Esophagus mucosa (tissue), 1 donor: ENCODE measurements at places on chromosomes 7 and 10. TPM values are rescaled to one million over a fixed set of nuclear protein-coding genes. Genes with fewer than 3 reads are reported as not detected.

- ATAC-seq = peak; percentile 75
Observed at GRCh38 chr10:78947226-78947625, 121.5 kb upstream of the ZMIZ1 start.

Gene NUTM2E
- total RNA-seq = not detected

DNA sequence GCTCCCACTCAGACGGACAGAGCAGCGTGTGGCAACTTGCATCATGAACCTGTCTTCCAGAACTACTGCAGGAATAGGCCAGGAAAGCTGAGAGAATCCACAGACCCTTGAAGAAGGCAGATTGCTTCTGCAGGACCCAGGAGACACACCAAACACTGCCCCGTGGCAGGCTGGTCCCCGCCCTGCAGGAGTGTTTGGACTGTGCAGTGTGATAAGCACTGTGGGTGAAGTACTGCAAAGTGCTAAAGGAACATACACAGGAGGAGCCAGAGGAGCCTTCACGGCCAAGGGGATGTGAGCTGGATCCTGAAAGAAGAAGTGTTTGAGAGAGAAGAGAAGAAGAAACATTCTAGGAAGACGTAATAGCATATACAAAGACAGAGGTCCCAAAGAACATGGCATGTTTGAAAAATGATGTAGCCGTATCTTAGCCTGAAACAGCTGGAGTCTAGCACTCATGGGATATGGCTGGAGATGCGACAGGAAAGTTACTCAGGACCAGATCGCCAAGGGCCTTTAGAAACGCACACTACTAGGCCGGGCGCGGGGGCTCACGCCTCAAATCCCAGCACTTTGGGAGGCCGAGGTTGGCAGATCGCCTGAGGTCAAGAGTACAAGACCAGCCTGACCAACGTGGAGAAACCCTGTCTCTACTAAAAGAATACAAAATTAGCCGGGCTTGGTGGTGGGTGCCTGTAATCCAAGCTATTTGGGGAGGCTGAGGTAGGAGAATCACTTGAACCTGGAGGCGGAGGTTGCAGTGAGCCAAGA lies 96.9 kb upstream of the RHEB start:
- no peak for ATAC-seq

Gene CYP2W1
- total RNA-seq = 0.36 TPM

GRCh38 chr7:98855610-98856422 lies 14.0 kb downstream of the TMEM130 start:
- no peak for ATAC-seq

GRCh38 chr7:68207676-68208075 lies 1211.0 kb downstream of the TYW1 start:
- no peak for ATAC-seq

- ATAC-seq = no peak
Observed at GRCh38 chr10:30007406-30007805, 52.0 kb downstream of the JCAD start.

DNA sequence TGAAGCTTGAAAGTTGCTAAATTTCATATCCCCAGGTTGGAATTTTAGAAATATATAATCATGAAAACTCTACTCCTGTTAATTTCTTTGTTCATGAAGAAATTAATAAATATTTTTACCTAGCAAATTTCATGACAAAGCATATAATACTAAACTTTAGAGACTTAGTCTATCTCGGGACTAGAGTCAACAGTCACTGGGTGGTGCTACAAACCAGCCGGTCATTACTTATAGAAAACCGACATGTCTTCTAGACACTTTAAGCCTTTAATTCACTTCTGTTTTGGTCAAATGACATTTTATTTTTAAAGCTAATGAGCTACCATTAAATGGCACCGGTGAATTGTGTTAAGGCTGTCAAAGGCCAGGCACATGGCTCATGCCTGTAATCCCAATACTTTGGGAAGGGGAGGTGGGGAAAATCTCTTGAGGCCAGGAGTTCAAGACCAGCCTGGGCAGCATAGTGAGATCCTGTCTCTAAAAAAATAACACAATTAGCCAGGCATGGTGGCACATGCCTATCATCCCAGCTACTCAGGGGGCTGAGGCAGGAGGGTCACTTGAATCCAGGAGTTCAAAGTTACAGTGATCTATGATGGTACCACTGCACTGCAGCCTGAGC lies 270.1 kb downstream of the CACNA2D1 start:
- no peak for ATAC-seq

- peak; percentile 74 for ATAC-seq
Observed at GRCh38 chr7:5704534-5704922, 76.9 kb downstream of the RNF216 start.

GRCh38 chr7:55244006-55244745 lies 121.0 kb upstream of the LANCL2 start:
- ATAC-seq = no peak

Gene RBP4
- 0.60 TPM for total RNA-seq

Gene ETV1
- total RNA-seq = 3.3 TPM

DNA sequence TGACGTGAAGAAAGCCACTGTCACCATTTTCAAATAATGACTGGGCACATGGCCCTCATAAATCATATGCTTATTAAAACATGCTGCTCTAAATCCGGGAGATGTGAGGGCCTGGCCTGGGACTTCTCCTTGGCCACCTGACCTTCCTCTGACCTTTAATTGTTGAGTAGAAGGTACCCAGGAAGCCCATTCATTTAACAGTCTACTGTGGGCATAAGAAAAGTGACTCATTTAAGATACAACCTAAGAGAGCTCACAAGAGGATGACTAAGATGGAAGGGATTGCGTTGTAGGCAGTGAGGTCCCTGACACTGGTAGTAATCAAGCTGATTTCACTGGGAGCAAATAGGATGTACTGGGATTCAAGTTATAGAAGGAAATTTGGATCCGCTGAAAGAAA lies 203.4 kb upstream of the GPR26 start:
- no peak for ATAC-seq

GRCh38 chr10:78849731-78850130 lies 219.0 kb upstream of the ZMIZ1 start:
- ATAC-seq = no peak

- ATAC-seq = no peak
Observed at GRCh38 chr7:130921391-130922180, 187.6 kb upstream of the KLF14 start.

DNA sequence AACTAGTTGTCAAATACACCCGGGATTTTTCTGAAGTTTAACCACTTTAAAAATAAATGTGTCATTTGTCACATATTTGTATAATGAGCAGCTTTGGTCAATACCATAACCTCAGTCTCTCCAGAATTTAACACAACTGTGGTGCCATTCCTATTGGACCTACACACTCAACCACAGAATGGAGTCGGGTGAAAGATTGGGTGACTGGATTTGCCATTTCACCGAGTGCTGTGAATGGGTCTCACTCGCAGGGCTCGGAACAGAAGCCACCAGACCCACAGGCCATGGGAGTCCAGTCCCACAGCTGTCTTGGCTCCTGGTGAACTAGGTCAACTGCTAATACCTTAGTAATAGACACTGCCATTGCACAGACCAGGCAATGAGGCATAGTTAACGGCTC lies 298.4 kb downstream of the CCDC3 start:
- no peak for ATAC-seq

Gene DNAH11
- 1.1 TPM for total RNA-seq

DNA sequence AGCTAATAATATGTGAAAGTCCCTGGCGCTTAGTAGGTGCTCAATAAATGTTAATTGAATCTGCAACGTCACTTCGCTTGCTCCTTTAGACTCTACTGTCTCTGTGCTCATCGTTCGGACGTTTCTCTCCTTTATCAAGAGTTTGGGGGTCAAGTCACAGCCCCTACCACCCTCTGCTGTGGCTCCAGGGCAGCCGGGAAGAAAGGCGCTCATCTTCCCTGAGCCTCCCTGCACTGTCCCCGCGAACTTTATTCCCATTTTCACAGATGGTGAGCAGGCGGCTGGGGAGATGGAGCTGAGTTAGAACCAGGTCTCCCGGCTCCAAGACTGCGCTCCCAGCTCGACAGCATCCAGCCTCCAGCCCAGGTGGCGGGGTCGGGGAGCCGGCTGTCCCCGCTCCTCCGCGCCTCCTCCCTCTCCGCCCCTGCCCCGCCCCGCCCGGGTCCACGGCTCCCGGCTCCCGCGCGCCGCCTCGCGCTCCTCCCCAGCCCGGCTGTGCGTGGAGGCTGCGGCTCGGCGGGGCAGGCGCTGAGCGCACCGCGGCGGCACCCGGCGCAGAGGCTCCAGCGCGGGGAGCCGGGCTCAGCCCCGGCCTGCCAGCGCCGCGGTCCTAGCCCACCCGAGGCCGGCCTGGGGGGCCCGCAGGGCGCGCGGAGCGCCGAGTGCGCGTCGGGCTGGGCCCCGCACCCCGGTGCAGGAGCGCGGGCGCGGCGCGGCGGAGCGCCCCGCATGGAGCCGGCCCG lies at the start of gene CLEC2L:
CLEC2L (plus strand) TSS at position 487 of the 743 bp plus-strand sequence; CDS start at position 730, 243 bp downstream.
- peak; percentile 44 for ATAC-seq

DNA sequence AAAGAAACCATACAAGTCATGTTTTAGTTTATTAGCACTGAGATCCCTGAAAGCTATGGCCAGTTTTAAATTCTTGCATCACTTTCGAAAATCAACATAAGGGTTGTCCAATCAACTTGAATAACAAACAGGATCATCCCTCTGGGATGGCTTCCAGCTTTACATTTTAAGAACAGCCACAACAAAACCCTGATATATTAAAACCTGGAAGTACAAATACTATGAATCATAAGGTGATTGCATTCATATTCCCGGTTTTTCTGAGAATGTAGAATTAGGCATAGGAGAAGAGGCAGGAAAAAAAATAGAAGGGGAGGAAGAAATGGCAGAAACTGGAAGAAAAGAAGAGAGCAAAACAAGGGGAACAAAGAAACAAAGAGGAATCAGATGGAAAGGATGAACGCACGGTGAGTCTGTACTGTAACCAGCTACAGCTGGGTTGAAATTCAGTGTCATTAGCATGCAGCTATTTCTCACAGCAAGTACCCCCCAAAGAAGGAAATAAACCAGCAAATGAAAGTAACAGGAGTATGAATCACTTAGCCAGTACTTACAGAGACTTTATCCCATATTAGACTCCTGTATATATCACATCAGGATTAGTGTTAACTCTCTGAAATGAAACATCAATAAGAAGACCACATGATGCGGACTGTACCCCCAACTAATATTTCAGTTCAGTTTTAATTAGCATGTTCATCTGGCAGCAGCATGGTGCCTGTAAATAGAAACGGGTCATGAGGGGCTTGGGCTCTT lies 301.3 kb downstream of the RNLS start:
- peak; percentile 88 for ATAC-seq

Gene CTAGE8
- total RNA-seq = 1.8 TPM

DNA sequence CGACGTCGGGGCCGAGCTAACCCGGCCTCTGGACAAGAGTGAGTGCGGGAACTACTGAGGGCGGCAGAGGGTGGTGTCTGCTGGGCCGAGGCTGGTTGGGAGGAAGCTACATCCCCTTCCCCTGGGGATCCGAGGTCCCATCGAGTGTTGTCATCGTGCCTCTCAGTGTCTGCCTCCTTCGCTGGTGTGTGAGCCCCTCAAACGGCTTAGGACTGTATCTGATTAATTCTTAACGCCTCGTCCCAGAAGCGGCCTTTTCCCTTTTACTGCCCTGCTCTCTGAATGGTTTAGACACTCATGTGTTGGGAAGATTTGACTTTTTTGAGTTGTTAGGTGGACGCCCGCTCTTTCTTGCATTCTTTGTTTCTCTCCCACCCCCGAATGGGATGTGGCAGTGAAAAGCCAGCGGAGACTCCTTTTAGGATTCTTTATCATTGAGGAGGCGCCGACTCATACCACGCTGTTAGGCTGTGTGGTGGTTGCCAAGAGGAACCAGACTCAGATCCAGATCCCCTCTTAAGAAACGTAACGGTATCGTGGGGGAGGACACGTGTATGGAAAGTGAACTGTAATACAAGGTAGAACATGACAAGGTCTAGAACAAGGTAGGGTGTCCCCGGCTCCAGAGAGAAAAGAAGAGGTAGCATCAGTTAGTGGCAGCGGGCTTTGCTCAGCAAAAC lies 631 bp downstream of the SUPV3L1 start:
- ATAC-seq = no peak

Gene OR6B1
- total RNA-seq = not detected

Gene SFXN2
- 10.6 TPM for total RNA-seq

- ATAC-seq = no peak
Observed at GRCh38 chr10:113518816-113519591, 33.8 kb upstream of the HABP2 start.

Gene CACNA2D1
- total RNA-seq = 2.2 TPM

DNA sequence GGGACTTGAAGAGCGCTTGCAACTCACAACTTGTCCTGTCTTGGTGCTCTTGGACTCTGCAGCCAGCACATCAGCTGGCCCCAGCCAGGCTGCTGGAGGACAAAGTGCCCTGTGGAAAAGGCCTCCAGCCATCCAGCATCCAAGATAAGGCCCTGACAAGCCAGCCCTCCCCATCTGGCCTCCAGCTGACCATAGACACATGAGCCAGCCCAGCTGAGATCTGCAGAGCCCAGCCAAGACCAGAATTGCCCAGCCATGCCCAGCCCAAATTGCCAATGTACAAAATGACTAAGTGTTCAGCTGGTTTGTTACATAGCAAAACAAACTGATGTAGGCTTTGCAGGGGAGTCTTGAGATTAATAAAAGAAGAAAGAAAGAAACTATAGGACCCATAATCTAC lies 36.0 kb upstream of the FRMD4A start:
- ATAC-seq = no peak

Gene PSD
- 2.0 TPM for total RNA-seq

DNA sequence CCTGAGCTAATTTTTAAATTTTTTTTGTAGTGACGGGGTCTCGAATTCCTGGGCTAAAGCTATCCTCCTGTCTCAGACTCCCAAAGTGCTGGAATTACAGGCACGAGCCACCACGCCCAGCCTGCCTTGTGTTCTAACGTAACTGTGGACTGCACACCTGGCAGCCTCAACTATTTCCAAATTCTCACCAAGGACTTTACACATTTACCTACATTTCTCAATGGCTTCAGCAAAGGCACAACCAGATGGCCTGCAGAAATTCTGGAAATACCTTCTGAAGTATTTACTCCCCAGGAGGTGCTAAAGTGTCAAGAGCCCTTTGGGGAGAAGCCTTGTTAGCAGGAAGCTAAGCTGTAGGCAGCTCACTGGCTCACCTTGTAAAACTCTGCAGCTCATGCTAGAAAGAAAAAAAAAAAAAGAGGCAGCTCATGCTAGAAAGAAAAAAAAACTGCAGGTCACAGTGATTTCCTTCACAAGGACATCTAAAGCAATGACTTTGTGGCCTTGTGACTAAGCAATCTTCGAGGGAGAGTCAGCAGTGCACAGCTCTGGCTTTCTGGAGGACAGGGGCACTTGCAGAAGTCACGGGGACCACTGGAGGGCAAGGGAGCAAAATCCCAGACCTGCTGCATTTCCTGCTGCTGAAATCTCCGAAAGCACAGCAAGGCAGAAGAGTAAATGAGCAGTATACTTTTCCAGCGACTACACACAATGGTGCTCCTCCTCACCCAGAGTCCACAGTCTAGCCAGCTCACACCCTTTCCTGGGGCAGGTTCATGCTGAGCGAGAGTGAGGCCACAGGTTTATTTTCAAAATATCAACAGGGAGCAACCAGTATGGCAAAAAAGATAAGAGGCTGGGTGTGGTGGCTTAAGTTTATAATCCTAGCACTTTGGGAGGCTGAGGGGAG lies 40.4 kb downstream of the BAIAP2L1 start:
- peak; percentile 69 for ATAC-seq
